Occipital lobe (tissue), 3 donors: ENCODE measurements at places on chromosomes 4 and X. TPM values are rescaled to one million over a fixed set of nuclear protein-coding genes. Genes with fewer than 3 reads are reported as not detected.
A peak's percentile ranks its signal among the peaks of the same experiment; 100 is the strongest.

- DNase-seq = no peak
Observed at GRCh38 chrX:134013092-134013497, 27.7 kb upstream of the GPC3 start.

DNA sequence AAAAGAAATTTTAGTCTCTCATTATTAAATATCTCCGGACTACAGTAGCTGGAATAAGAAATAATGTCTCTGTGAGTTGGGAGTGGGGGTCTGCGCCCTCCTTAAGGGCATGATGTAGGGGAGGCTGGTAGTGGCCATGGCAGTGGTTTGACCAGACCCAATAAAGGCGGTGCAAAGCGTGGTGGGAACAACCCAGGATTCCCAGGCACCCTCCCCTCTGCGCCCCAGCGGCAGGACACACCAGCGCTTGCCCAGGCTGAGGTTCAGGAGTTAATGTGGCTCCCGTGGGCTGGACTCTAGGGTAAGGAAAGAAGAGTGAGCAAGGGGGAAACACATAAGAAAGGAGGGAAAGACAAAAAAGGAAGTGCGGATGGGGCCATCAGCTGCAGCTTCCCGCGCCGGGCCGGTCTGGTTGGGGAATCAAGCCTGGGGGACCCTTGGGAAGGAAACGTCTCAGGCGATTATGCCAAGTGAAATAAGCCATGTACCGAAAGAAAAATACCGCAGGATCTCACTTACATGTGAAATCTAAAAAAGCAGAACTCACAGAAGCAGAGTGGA lies 157.5 kb upstream of the SMIM31 start:
- no peak for DNase-seq

DNA sequence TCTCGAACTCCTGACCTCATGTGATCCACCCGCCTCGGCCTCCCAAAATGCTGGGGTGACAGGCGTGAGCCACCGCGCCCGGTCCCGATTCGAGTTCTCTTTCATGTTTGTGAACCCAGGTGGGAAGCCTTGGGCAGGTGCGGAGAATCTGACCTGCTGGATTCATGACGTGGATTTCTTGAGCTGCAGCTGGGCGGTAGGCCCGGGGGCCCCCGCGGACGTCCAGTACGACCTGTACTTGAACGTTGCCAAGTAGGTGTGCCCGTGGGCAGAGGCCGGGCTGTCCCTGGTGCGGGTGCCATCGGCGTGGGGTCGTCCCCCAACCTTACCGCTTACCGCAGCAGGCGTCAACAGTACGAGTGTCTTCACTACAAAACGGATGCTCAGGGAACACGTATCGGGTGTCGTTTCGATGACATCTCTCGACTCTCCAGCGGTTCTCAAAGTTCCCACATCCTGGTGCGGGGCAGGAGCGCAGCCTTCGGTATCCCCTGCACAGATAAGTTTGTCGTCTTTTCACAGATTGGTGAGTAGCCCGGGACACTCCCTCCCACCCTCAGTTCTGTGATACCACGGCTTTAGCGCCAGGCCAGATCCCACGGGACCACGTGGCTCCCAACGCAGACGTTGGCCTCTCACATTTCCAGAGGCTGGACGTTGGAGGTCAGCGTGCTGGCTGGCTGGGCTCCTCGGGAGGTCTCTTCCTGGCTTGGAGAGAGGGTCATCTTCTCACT lies 15.6 kb downstream of the IL3RA start:
- no peak for DNase-seq

GRCh38 chrX:71533516-71533850 lies 579 bp downstream of the OGT start:
- DNase-seq = no peak

GRCh38 chrX:79325263-79325958 lies 41.7 kb downstream of the ITM2A start:
- DNase-seq = no peak

GRCh38 chr4:112765317-112765974 lies 128.5 kb downstream of the LARP7 start:
- peak; percentile 2 for DNase-seq

DNA sequence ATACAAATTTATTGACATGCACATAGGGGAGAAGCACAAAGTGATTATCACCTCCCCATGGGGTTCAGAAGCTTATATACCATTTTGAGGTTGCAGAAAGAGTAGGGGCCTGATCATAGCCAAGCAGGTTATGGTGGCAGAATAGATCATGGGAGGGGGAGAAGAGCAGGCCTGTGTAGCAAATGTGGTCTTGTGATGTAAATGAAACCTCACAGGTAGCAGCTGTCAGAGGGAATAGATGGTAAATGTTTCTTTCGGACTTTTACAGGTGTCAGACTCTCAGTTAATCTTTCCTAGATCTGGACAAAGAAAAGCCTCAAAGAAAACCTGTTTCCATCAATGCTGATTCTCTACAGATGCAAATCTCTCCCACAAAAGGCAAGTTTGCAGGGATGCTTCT lies 84.4 kb downstream of the CFAP299 start:
- DNase-seq = no peak

GRCh38 chr4:167233685-167234315 lies 494 bp downstream of the SPOCK3 start:
- DNase-seq = no peak

- DNase-seq = no peak
Observed at GRCh38 chrX:132092439-132093065, 35.3 kb downstream of the FRMD7 start.

GRCh38 chr4:125420526-125420925 lies 105.8 kb downstream of the FAT4 start:
- no peak for DNase-seq

GRCh38 chrX:111114806-111115205 lies 18.8 kb downstream of the PAK3 start:
- DNase-seq = no peak

DNA sequence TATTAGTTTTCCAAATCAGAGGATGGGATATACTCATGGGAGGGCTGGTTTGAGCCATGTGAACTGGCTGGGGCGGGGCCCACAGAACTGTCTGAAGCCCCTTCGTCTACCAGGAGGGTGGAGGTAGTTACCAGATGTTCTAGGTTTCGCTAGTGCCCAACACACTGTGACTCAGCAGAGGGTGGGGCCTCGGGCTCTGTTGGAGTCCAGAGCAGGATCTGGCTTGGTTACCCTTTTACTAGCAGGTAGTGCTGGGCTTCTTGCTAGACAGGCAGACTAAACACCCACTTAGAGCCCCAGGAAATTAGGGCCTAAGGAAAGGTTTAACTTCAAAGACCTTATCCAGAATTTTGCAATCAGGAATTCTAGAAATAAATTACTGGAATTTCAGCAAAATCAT lies 56.2 kb upstream of the CHRDL1 start:
- no peak for DNase-seq

HERC6 gene
- 4.1 TPM for total RNA-seq

WAS gene
- total RNA-seq = 0.16 TPM

NIPAL1 gene
- 0.94 TPM for total RNA-seq

CFI gene
- 3.1 TPM for total RNA-seq

CT45A8 gene
- total RNA-seq = not detected

ARHGAP36 gene
- total RNA-seq = 0.31 TPM

GLRA2 gene
- 136 TPM for total RNA-seq

SOD3 gene
- not detected for total RNA-seq

LRIT3 gene
- 0.16 TPM for total RNA-seq

ARHGAP24 gene
- total RNA-seq = 2.2 TPM
